ENCODE measurements at places on chromosomes 1 and 21. TPM values are rescaled to one million over a fixed set of nuclear protein-coding genes. Genes with fewer than 3 reads are reported as not detected.

GRCh38 chr1:168824418-168825065 is 95.5 kb upstream of the DPT start:
- no peak for DNase-seq

DNA sequence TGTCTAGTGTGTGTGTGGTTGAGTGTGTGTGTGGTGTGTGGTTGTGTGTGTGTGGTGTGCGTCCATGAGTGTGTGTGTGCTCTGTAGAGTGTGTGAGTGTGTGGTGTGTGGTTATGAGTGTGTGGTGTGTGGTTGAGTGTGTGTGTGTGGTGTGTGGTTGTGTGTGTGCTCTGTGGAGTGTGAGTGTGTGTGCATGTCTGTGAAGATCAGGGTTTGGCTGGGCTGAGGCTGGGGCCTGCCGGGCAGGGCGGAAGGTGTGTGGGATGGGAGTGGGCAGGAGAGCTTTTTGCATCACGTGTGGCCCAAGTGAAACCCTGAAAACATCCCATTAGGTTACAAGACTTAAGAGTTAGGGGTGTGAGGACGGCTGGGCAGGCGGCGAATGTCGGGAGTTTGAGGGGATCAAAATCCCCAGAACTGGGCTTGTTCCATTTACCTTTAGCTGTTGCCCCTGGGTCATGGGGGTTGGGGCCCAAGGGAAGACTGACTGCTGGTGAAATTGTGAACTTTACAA is 2.9 kb upstream of the FCMR start:
- no peak for DNase-seq

DNA sequence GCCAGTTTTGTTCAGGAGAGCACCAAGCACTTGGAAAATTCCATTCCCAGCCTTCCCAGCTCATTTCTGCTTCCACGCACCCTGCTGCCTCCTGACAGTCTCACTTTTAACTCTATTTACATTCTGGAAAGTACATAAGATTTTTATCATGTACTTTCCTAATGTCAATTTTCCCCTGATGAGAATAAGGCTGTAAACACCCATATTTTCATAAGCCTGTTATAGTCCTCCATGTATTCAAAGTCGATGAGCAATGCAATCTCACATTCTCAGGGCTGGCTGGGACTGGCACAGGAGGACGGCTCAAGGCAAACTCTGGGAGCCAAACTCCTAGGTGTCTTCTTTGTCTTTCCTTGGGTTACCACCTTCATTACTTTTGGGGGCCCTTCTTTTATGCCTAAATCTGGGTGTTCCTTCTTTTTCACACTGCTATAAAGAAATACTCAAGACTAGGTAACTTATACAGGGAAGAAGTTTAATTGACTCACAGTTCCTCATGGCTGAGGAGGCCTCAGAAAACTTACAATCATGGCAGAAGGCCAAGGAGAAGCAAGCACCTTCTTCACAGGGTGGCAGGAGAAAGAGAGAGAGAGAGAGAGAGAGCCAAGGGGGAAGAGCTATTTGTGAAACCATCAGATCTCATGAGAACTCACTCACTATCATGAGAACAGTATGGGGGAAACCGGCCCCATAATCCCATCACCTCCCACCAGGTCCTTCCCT is 94.6 kb downstream of the IGSF21 start:
- no peak for DNase-seq

- DNase-seq, result no peak
Measured at GRCh38 chr1:114207635-114208034, 54.0 kb upstream of the SYT6 start.

GRCh38 chr1:98870959-98871903 is 133.4 kb downstream of the PLPPR5 start:
- DNase-seq, result no peak

Gene HSD11B1
- 0.07 TPM for total RNA-seq

Gene TSTD1
- total RNA-seq, result 44.2 TPM

Gene GADD45A
- total RNA-seq, result 28.9 TPM
